ENCODE measurements at places on chromosomes 2 and 18. TPM values are rescaled to one million over a fixed set of nuclear protein-coding genes. Genes with fewer than 3 reads are reported as not detected.

Gene CNTNAP5
- not detected for total RNA-seq

- H3K4me3 ChIP-seq = no peak overlapping the region
- H3K4me1 ChIP-seq = peaks cover 5% of the 10 kb centered on the region
- H3K36me3 ChIP-seq = no peaks in the 10 kb centered on the region
- no peak for DNase-seq
- H3K27me3 ChIP-seq = no peaks in the 10 kb centered on the region
- no peak overlapping the region for H3K27ac ChIP-seq
These were observed 145.2 kb downstream of the DTNB start for GRCh38 chr2:25528173-25528572.

GRCh38 chr2:75428060-75428459 lies 132.7 kb downstream of the EVA1A start:
- H3K4me1 ChIP-seq = peaks cover 15% of the 10 kb centered on the region
- no peaks in the 10 kb centered on the region for H3K27me3 ChIP-seq
- no peak overlapping the region for H3K27ac ChIP-seq
- H3K4me3 ChIP-seq = no peak overlapping the region
- no peaks in the 10 kb centered on the region for H3K36me3 ChIP-seq

Gene TGFA
- total RNA-seq = 50.1 TPM

GRCh38 chr2:158102446-158102845 lies 770 bp downstream of the UPP2 start:
- H3K4me3 ChIP-seq = no peak overlapping the region
- H3K27me3 ChIP-seq = no peaks in the 10 kb centered on the region
- H3K4me1 ChIP-seq = no peaks in the 10 kb centered on the region
- H3K36me3 ChIP-seq = no peaks in the 10 kb centered on the region
- DNase-seq = no peak

- no peaks in the 10 kb centered on the region for H3K27me3 ChIP-seq
- no peak overlapping the region for H3K4me3 ChIP-seq
- peaks cover 10% of the 10 kb centered on the region for H3K4me1 ChIP-seq
- H3K36me3 ChIP-seq = no peaks in the 10 kb centered on the region
- no peak for DNase-seq
These were observed 156.5 kb downstream of the MYO5B start for GRCh38 chr18:50038448-50038847.

GRCh38 chr18:50080316-50080715 lies 114.6 kb downstream of the MYO5B start:
- peaks cover 43% of the 10 kb centered on the region for H3K4me1 ChIP-seq
- DNase-seq = no peak
- no peaks in the 10 kb centered on the region for H3K27me3 ChIP-seq
- no peaks in the 10 kb centered on the region for H3K36me3 ChIP-seq
- no peak overlapping the region for H3K4me3 ChIP-seq

- H3K4me1 ChIP-seq = no peaks in the 10 kb centered on the region
- no peaks in the 10 kb centered on the region for H3K27me3 ChIP-seq
- no peak for DNase-seq
- H3K36me3 ChIP-seq = no peaks in the 10 kb centered on the region
These were observed 245.6 kb upstream of the TCF4 start for GRCh38 chr18:55833543-55833942.

DNA sequence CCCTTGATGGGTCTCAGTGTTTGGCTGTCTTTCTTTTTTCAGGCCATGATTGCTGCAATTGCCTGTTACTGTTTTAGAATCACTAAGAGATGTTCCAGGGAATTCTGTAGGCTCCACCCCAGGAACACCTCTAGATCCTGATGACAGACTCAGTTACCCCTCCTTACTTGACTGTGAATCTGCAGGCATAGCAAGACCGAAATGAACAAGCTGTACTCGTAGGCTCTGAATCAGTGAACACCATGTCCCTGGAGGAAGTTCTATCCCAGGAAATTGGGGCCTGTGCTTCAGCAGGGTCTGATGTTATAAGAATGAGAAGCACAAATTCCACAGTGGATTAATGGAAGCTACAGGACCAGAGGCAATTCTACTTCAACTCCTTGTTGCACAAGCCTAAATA lies 148.6 kb downstream of the COPS8 start:
- H3K4me3 ChIP-seq = no peak overlapping the region
- H3K4me1 ChIP-seq = no peaks in the 10 kb centered on the region
- no peaks in the 10 kb centered on the region for H3K27me3 ChIP-seq

DNA sequence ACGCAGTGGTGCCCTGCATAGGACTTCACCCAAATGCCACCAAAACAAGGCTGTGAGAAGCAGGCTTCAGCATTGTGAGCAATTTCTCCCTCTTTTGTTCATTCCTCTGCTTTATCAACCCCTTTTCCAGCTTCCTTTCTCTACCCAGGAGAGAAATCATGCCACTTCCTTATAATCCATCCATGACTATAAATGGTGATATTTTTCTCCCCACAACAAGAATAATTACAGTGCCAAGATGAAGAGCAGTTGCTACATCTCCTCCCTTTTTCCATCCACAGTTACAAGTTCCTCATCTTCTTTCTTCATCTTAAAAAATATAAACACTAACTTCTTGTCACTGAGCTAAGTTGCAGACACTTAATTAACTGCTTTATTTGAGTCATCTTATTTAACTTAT lies 167.2 kb downstream of the ANTXR1 start:
- H3K4me3 ChIP-seq = no peak overlapping the region
- H3K27ac ChIP-seq = no peak overlapping the region
- H3K4me1 ChIP-seq = peaks cover 11% of the 10 kb centered on the region
- DNase-seq = no peak
- H3K36me3 ChIP-seq = no peaks in the 10 kb centered on the region
- no peaks in the 10 kb centered on the region for H3K27me3 ChIP-seq

Gene RGPD8
- 11.0 TPM for total RNA-seq

Gene ARID5A
- 8.2 TPM for total RNA-seq

Gene WIPF1
- 0.59 TPM for total RNA-seq

- H3K4me1 ChIP-seq = peaks cover 72% of the 10 kb centered on the region
- H3K4me3 ChIP-seq = peak overlapping the region; percentile 33
- peak; percentile 50 for DNase-seq
- peak overlapping the region; percentile 82 for H3K27ac ChIP-seq
- H3K27me3 ChIP-seq = no peaks in the 10 kb centered on the region
- no peaks in the 10 kb centered on the region for H3K36me3 ChIP-seq
These were observed 60.0 kb downstream of the DGKD start for GRCh38 chr2:233414273-233414654.

Gene CYBRD1
- total RNA-seq = 14.9 TPM

Gene SNTG2
- not detected for total RNA-seq

Gene EIF2AK2
- total RNA-seq = 40.7 TPM

Gene ABCG8
- 0.05 TPM for total RNA-seq

GRCh38 chr18:47953471-47953931 lies 23.0 kb upstream of the SMAD2 start:
- DNase-seq = no peak
- no peaks in the 10 kb centered on the region for H3K27me3 ChIP-seq
- H3K4me1 ChIP-seq = no peaks in the 10 kb centered on the region
- no peak overlapping the region for H3K4me3 ChIP-seq
- no peaks in the 10 kb centered on the region for H3K36me3 ChIP-seq
- no peak overlapping the region for H3K27ac ChIP-seq

- no peaks in the 10 kb centered on the region for H3K27me3 ChIP-seq
- H3K4me1 ChIP-seq = no peaks in the 10 kb centered on the region
- no peak overlapping the region for H3K4me3 ChIP-seq
These were observed 25.5 kb upstream of the PPP1CB start for GRCh38 chr2:28726177-28726576.

Gene MATN3
- total RNA-seq = not detected

Gene CFAP221
- 0.96 TPM for total RNA-seq

- DNase-seq = no peak
- no peak overlapping the region for H3K4me3 ChIP-seq
- H3K36me3 ChIP-seq = no peaks in the 10 kb centered on the region
- H3K27me3 ChIP-seq = no peaks in the 10 kb centered on the region
- no peak overlapping the region for H3K27ac ChIP-seq
These were observed 43.3 kb upstream of the LDLRAD4 start for GRCh38 chr18:13175266-13175665.

- H3K36me3 ChIP-seq = no peaks in the 10 kb centered on the region
- DNase-seq = no peak
- no peaks in the 10 kb centered on the region for H3K4me1 ChIP-seq
- no peaks in the 10 kb centered on the region for H3K27me3 ChIP-seq
- H3K27ac ChIP-seq = no peak overlapping the region
- H3K4me3 ChIP-seq = no peak overlapping the region
These were observed 15.6 kb downstream of the ARHGEF33 start for GRCh38 chr2:38905251-38905650.

Gene TRIM54
- 2.0 TPM for total RNA-seq

DNA sequence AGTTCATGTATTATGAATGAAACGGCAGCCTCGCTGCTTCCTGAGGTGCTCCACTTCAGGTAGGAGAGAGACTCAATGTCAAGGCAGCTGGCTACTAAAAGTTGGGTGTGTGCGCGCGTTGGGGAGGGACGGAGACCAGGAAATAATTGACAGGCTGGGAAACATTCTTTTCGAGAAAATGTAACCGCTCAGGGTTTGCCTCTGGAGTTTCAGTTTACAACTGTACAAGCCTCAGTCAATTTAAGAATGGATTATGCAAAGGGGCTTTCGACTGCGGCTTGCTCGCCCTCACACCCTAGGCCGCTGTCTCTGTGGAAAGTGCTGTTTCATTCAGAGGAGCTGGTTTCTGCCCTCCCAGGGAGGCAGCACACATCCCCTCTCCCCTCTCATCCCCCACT lies 4.4 kb upstream of the SPRED2 start:
- no peaks in the 10 kb centered on the region for H3K27me3 ChIP-seq
- H3K4me3 ChIP-seq = peak overlapping the region; percentile 76
- no peaks in the 10 kb centered on the region for H3K36me3 ChIP-seq

Gene IL1F10
- not detected for total RNA-seq

Gene EVX2
- not detected for total RNA-seq

DNA sequence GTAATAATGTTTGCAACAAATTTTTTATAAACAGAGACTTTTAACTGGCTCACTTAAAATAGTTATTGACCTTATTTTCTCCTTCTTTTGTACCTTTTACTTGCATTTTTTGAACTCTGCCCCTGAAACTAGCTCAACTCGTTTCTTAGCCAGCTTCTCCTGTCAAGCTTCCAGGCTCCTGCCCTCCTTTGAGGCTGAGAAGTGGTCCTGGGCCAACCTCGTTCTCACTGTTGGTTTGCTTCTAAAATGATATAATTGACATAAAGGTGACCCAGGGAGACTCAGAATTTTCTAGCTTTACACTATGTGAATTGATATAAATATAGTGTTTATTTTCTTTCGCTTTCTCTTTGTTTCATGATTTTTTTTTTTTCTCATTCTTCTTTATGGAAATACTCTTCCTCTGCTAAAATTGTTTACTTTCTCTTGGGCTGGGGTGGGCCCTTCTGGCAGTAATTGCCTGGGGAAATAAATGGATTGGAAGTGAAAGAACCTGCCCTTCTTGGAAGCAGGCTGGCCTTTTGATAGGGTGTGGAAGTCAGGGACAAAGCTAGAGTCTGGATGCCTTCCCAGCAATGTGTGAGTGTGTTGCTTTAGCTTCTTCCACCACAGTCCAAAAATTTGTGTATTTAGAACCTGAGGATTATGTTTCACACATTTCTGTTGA lies 30.7 kb downstream of the GPD2 start:
- no peaks in the 10 kb centered on the region for H3K36me3 ChIP-seq
- no peak for DNase-seq
- H3K27me3 ChIP-seq = no peaks in the 10 kb centered on the region
- no peak overlapping the region for H3K4me3 ChIP-seq
- no peak overlapping the region for H3K27ac ChIP-seq

Gene SERPINB11
- total RNA-seq = not detected

DNA sequence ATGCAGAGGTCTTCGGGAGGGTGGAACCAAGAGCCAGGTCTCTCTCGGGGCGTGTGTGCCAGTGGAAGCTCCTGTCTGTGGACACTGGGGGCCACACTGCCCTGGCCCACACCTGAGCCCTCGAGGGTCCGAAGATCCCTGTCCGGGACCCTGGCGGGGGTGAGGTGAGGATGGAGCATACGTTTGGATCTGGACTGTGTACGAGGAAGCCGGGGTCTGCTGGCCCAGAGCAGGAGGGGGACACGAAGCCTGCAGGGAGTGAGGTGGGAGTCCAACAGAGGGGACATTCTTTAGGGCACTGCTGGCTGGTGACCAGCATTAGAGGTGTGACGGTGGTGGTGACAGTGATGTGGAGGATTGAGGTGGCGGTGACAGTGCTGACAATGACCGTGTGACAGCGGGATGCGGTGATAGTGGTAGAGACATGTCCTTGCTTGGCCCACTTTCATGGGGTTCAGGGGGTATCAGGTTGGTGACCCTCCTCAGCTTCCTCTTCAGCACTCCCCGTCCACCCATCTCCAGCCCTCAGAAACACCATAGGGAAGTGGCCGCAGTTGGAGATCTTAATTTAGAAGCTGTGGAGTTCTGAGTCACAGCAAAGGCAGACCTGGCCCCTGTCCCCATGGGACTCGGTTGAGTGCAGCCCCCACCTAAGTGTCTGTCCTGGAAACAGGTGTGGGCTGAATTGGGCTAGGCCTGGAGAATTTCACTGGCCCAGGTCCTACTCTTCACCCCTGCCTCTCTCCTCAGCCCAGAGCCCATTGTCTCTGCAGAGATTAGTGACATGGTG lies 252.0 kb downstream of the DYSF start:
- H3K27me3 ChIP-seq = no peaks in the 10 kb centered on the region
- H3K27ac ChIP-seq = no peak overlapping the region

- no peak for DNase-seq
- H3K27ac ChIP-seq = no peak overlapping the region
- no peaks in the 10 kb centered on the region for H3K36me3 ChIP-seq
- peaks cover 13% of the 10 kb centered on the region for H3K4me1 ChIP-seq
These were observed 74.7 kb downstream of the HNRNPLL start for GRCh38 chr2:38528008-38528442.

Gene REG3G
- total RNA-seq = 0.86 TPM

Gene CROCC2
- total RNA-seq = not detected

Gene ODC1
- 231 TPM for total RNA-seq

DNA sequence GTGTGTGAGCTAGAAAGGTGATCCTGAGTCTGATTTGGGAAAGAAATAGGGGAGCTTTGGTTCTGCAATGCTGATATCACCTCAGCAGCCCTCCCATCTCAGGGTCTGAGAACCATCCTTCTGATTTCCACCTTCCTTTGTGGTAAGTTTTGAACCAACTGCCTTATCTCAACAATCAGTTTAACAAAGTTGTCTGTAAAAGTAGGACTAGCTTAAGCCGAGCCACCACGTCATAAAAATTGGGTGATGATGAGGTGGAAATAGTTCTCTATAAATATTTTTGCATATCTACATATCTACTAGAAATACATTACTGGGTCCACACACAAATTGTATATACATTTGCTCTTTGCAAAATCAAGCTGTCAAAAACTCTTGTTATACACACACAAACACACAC lies 1.1 kb downstream of the SULT1C4 start:
- no peak for DNase-seq
- H3K4me3 ChIP-seq = no peak overlapping the region
- H3K27ac ChIP-seq = no peak overlapping the region
- no peaks in the 10 kb centered on the region for H3K4me1 ChIP-seq
- H3K27me3 ChIP-seq = no peaks in the 10 kb centered on the region

DNA sequence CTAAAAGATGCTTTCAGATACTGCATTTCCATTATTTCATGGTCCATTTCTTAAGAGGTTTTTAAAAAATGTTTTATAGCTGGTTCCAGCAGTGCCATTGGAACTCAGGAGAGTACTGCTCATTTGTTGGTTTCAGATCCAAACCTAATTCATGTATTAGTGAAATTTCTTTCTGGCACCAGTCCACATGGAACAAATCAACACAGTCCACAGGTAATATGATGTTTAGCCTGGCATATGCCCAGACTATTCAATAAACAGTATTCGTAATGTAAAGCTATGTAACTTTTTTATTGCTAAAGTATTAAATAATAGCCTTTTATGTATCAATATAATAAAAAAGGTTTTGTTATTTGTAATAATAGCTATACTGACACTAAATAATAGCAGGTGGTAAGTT lies 134.5 kb downstream of the BIRC6 start:
- H3K27ac ChIP-seq = no peak overlapping the region
- no peaks in the 10 kb centered on the region for H3K4me1 ChIP-seq
- DNase-seq = no peak
- H3K36me3 ChIP-seq = peaks cover 17% of the 10 kb centered on the region

Gene EFR3B
- 0.96 TPM for total RNA-seq
